H4 (cell line): ENCODE measurements at places on chromosomes 13 and 19. TPM values are rescaled to one million over a fixed set of nuclear protein-coding genes. Genes with fewer than 3 reads are reported as not detected.

DNA sequence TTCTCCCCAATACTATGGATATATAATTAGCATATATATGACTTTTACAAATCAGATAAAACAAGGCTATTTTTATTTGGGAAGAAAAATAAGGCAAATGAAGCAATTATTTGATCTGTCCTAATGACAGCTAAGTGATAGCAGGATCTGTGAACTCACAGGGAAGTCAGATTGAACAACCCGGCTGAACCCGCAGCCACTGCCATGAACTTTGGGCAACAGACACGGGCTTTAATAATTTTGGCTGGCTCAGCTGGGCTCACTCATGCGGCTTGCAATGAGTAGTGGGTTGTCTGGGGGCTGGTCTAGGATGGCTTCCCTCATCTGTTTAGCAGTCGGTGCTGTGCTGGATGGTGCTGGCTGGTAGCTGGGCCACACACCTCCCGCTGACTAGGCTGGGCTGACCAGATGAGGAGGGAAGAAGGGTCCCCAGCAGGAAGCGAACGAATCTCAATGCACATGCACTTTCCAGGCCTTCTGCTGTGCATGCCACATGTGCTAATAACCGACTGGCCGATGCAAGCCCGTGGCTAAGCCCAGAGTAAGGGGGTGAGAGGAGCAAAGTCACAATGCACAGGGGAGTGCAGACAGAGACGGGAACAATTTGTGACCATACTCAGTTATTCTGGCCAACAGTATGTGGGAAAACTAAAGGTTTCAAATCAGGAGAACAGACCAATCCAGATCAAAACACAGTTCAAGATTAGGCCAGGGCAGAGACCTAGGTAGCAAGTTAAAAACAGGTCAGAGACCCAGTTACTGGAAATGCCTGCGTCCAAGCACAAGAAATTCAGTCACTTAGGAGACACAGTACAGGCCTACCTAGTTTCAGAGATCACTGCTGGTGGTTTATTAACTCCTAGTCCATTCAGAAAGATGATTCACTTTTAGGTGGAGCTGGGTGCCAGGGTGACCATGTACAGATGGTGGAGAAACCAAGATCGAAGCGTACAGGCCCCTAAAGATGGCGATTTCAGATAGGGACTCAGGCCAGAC, 22.3 kb downstream of the CRYL1 start:
- no peak for DNase-seq

DNA sequence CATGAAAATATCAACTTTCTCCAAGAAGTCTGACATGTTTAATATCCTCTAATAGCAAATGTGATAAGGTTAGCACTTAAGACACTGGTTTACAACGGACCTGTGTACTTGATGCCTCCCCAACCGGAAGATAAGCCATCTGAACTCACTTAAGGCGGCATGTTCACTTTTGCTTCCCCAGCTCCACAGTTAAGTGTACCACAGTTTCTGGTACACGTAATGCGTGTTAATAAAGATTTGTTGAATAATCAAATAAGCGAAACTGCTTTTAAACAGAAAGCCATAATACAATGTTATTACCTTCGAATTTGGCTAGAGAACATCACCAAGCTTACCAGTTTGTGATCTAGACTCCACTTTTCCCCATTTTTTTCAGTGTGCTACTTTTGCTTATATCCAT, 1.4 kb upstream of the PAN3 start:
- no peak for DNase-seq

The KIR2DL1 gene
- not detected in 2 replicates for total RNA-seq

The TIMM44 gene
- total RNA-seq: 64.9 and 86.8 TPM in 2 replicates

The ZNF682 gene
- total RNA-seq: 2.1 and 15.0 TPM in 2 replicates

GRCh38 chr19:45528149-45528743, 21.0 kb downstream of the VASP start:
- DNase-seq: no peak

- DNase-seq: no peak
These were observed 4.8 kb downstream of the FFAR3 start for GRCh38 chr19:35363001-35363590.

The PEAK3 gene
- total RNA-seq: 0.06 TPM in 1 of 2 replicates, not detected in the other

DNA sequence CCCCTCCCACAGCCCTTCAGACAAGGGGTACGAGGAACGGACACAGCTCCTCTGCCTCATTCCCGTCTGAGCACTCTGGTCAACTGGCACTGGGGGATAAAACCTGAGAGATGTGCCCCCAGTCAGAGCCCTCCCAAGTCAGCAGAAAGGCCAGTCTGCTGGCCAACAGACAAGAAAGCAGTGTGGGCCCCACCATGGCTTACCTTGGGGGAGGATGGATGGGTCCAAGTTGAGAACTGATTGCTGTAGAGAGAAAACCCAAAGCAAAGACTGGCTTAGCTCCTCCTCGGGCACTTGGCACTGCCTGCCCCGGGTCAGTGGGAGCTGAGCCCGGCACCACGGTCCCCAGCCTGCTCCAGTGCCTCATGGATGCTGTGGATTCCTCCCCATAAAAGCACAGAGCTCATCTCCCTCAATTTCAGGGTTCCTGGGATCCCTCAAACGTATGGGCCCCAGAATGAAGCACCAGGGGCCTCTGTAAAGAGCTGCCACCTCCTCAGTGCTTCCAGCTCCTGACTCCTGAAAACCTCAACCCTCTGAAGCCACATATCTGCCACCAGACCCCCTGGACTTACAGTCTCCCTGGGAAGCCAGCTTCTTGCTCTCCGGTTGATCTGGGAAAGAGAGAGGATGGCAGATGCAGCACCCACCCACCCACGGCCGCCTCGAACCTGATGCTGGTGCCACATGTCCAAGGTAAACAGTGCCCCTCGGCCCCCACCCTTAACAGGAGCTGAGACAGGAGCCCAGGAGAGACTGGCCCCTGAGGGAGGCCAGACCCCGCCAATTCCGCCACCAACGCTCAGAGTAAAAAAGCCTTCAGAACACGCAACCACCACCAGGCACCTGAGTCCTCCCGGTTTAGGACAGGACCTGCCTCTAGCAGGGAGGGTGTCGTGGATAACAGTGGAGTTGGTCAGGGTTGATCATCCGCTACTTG, 3.3 kb downstream of the KHSRP start:
- no peak for DNase-seq

- no peak for DNase-seq
These were observed 95.6 kb upstream of the MYO16 start for GRCh38 chr13:108533842-108534241.

The SLC8A2 gene
- 0.19 TPM in 1 of 2 replicates, not detected in the other for total RNA-seq

- DNase-seq: no peak
These were observed at the start of gene MYBPC2 for GRCh38 chr19:50432221-50433028. MYBPC2 (plus strand) TSS chr19:50432892; CDS start chr19:50432954, 62 bp downstream.

The KIR3DL2 gene
- total RNA-seq: not detected in 2 replicates

GRCh38 chr13:41332829-41333228, 21.8 kb downstream of the NAA16 start:
- no peak for DNase-seq

DNA sequence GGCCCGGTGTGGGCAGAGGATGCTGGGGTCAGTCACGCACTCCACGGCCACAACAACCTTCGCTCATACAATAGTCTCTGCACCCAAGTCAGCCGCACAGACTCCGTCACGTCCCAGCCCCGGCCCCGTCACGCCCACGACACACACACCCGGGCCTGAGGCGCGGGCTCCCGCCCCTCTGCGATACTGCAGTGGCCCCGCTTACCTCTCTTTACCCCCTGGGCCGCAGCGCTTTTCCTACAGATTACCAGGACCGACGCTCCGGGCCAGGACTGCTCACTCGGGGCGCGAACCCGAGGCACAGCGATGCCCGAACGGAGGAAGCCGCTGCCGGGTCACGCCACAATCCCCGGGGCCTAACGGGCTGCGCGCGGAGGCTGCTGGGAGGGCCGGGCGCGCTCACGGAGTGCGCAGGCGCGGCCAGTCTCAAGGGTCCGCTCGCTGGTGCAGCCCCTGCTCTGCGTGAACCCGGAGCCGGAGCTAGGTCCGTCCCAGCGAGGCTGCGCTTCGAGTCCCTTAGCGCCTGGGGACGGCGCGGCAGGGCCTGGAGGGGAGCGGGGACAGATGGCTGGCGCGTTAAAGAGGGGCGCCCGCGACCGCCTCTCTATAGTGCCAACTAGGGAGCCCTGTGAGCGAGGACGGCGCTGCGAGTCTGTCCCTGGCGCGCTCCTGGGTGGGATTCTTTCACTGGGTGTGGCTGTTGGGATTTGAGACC, at the start of gene ZFP82:
ZFP82 (minus strand) TSS at position 358 of the 715 bp plus-strand sequence. CDS start 8,855 bp downstream, outside the sequence.
- DNase-seq: peak; percentile 32

- DNase-seq: peak; percentile 60
These were observed 31.3 kb downstream of the TINCR start for GRCh38 chr19:5536337-5536894.

DNA sequence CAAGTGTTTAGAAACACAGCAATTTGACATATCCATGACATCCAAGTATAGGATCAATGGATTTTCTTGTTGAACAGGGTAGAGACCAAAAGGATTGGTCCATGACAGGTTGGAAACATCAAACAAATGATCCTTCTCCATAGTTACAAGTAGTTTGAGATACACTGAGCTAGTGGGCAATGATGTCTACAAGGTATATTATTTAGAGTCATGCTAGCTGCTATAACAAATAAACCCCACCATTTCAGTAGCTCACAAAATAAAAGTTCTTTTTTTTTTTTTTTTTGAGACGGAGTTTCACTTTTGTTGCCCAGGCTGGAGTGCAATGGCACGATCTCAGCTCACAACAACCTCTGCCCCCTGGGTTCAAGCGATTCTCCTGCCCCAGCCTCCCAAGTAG, 4.9 kb upstream of the HAUS5 start:
- DNase-seq: no peak

GRCh38 chr13:113002206-113002912, 33.3 kb downstream of the MCF2L start:
- DNase-seq: no peak

The DMKN gene
- total RNA-seq: 19.6 and 34.6 TPM in 2 replicates

DNA sequence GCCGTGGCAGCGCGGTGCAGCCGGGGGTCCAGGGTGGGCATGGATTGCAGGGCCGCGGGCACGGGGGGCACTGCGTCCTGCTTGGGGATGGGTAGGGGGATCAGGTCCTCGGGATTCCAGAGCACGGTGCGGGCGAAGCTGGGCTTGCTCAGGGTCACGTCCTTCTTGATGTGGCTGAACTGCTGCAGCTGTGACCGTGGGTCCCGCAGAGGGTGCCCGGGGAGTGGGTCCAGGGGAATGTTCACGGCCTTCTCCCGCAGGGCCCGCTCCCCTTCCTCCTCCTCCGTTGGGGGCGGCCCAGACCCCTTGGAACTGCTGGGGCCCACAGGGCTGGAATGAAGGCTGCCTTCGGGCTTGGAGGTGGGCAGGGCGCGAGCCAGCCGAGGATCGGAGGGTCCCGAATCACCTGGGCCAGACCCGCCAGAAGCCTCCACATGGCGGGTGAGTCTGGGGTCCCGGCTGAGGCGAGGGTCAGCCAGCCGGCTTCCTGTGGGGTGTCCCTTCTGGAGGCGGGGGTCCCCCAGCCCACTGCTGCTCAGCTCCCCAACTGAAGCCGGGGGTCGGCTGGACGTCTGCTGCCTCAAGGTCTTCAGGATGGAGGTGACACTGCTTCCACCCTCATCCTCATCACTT, 18.9 kb upstream of the TMEM160 start:
- DNase-seq: no peak

DNA sequence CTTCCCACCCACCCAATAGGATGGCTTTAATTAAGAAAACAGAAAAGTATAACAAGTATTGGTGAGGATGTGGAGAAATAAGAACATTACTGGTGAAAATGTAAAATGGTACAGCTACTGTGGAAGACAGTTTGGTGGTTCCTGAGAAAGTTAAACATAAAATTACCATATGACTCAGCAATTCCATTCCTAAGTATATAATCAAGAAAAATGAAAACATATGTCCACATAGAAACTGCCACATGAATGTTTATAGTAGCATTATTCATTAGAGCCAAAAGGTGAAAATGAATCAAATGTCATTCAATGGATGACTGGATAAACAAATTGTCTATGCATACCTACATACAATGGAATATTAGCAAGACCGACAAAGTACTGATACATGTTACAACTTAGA, 16.9 kb downstream of the DZIP1 start:
- no peak for DNase-seq

The KCNJ14 gene
- total RNA-seq: 0.23 and 0.41 TPM in 2 replicates

GRCh38 chr13:95474992-95475391, 77.5 kb upstream of the CLDN10 start:
- no peak for DNase-seq

The MUC16 gene
- total RNA-seq: not detected in 2 replicates

DNA sequence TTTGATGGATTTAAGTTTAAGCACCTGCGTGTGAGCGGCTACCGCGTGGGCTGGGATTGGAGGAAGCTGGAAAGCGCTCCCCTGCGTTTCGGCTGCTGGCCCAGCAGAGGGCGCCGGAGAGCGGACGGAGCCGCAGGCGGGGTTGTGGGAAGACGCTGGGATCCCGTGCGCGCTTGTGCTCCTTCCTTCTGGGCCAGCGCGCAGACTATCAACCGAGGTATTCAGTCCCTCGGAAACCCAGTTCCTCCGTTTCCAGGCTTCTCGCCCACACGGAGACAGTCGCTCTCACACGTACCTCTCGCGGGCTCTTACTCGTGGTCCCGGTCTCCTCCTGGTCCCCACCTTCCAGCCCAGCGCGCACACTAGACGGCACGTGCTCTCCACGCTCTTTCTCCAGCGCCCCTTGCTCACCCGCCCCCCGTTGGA, 28.8 kb downstream of the EPN1 start:
- no peak for DNase-seq

DNA sequence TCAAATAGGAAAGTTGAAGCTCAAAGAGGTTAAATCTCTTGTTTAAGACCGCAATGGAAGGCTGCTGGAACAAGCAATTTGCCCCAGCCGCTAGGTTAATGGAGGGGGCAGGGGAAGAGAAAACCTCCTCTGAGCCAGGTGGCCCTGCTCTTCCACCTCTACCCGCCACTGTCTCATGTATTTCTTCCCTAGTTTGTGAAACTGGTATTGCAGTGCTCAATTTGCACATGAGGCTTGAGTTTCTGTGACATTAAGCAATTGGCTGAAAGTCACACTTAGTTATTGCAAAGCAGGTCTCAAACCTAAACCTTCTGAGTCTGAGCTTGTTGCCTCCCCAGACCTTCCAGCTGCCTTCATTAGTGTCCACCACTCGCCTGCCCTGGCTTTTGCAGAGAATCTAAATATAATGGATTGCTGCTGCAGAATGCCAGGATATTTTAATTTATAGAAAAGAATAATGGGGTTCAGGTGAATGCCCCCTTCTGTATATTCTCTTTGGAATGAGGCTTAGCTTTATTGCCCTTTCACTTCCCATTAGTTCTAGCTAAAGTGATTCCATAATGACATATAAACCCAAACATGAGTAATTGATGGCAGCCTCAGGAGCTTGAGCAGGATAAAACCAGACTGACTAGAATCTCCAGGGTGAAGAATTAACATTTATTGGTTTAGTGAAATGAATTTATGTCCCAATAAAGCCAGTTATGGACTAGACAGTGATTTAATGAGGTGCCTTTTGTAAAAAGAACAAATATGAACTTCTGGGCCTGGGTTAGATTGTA, 27.0 kb upstream of the OLFM4 start:
- DNase-seq: no peak

The PET100 gene
- total RNA-seq: 65.7 and 67.1 TPM in 2 replicates
